GM18507 (cell line): ENCODE measurements at places on chromosomes 16 and 17.

- DNase-seq: no peak
These were observed 25.4 kb downstream of the PELP1 start for GRCh38 chr17:4678448-4679026.

- DNase-seq: no peak
These were observed 52.6 kb downstream of the MAP2K6 start for GRCh38 chr17:69466905-69467667.

DNA sequence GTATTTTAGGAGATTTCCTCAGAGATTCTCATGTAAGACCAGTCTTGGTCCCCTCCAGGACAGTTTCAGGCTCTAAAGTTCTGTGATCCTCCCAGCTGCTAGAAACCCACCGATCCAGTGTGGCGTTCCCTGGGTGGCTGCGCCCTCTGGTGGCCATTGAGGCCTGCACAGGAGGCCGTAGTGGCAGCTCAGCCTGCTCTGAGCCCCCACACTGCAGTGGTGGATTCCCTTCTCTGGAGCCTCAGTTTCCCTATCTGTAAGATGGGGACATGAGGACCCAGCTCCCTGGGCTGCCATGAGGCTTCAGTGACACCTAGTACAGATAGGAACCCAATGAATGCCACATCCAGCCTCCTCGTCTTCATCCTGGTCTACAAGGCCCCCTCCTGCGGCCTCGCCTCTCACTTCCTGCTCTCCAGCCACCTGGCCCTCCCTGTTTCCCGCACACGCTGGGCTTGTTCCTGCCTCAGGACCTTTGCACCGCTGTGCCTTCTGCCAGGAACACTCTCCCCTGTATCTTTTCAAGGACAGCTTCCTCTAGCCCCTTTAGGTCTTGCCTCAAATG is 16.5 kb downstream of the CCDC102A start:
- DNase-seq: peak; percentile 79

DNA sequence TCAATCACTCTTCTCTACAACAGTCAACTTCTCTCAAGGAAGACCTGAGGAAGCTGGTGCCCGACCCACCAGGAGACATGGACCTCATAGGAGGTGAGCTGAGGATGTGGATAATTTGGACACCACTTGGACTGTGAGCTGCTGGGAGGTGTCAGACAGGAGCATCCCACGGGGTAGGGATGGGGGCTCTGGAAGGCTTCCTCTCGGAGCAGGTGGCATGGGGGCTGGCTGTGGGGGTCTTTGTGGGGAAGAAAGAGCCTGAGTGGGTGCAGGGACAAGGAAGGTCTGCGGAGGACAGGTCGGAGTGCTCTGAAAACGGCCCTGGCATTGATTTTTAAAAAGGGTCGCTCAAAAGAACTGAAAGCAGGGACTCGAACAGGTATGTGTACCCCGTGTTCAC is 64.0 kb downstream of the TBC1D16 start:
- no peak for DNase-seq

DNA sequence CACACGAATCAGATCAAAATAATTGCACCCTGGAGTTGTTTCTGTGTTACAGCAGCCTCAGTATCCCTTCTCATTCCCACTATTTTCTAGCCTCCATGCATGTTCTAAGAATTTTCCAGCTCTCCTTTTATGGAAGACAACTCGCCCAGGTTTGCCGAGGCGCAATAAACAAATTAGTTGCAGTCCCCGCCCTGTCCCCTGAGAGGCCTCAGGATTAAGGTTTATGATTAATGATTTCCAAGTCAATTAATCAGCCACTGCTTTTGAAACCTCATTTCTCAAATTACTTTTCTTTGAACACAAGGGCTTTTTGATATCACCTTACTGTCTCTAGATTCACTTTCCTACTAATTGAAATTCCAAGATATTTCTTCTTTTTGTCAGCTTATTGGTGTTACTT is 138.3 kb upstream of the HSBP1 start:
- DNase-seq: no peak

GRCh38 chr17:31431852-31432658 is 40.6 kb downstream of the RAB11FIP4 start:
- no peak for DNase-seq

DNA sequence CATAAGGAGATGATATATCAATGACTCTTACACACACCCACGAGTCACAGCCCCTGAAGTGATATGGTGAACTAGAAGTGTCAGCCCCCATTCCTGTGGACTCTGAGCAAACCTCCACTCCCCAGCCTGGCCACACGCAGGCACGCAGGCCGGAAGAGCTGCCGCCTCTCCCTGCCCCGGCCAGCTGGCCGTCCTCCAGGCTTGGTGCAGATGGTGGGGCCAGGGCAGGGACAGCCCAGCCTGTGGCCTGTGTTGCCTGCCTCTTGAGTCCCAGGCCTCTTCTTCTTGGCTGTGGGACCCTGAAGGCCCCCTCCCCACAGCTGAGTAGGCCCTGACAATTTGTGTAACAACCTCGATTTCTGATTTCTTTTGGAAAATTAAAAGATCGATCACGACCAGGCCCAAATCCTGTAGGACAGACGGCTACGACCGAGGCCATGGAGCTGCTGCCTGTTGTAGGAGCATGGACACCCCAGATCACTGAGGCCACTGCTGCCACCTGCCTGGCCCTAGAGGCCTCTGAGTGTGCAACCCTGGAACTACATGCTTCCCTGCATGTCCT is 10.0 kb upstream of the MPRIP start:
- no peak for DNase-seq

GRCh38 chr17:34723875-34724274 is 144.5 kb downstream of the TMEM132E start:
- DNase-seq: no peak

DNA sequence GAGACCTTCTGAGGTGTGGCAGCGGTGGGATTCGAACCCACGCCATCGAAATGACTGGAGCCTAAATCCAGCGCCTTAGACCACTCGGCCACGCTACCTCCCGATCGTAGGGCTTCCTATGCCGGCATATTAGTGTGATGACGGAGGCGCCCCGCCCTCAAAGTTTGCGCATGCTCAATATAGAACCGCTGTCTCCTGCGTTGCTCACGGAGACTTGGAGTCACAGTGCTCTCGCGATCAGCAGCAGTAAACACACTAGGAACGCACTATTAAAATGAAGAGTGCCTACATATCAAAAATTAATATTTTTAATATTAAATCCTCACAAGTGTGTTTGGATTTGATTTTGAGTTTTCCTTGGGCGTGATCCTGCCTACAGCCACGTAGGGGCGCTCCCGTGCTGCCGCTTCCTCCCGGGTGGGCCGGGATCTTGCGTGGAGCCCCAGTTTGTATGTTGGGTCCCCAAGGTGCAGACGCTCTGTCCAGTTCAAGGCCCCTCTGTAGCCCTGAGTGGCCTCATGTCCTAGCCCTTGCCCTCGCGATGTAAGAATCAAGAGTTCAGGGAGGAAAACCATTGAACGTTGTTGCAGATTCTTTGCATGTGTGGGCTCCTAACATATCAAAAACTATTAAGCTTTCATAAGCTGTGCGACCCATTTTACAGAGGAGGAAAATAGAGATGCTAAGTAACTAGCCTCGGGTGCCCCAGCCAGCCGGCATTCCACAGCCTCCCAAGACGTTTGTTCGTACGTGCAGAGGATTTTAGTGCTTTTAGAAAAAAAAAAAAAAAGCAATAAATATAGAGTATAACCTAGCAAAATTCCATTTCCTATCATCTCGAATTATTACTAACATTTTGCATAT is 10.2 kb upstream of the EEF2K start:
- DNase-seq: no peak

DNA sequence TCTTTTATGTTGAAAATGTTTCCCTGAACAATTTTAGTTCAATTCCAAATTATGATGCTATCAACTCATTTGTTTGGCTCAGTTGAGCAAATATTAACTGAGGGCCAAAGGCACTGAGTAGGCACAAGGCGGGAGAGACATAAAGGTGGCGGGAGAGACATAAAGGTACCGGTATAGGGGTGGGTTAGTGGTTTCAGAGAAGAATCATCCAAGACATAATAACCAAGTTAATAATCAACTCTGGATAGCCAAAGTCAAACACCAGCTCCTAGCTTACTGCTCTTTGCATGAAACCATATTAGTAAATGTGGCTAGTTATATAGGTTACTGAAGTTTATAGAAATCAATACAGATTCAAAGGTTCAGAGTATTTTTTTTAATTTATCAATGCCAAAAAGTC is 91.7 kb downstream of the RPGRIP1L start:
- DNase-seq: no peak

DNA sequence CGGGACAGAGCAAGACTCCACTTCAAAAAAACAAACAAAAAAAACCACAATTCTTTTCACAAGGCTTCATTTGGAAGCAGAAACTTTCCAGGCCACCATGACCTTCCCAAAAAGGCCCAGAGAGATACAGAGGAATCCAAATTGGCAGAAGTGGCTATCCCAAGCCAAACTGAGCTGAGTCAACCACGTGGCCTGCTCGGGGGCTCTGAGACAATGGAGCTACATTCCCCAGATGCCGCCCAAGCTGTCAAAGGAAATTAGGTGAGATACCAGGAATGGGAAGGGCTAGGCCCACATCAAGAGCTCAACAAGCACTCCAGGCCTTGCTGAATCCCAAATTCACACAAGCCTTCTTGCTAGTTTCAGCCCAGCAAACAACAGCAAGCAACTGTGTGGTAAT is 5.7 kb upstream of the EXOSC6 start:
- no peak for DNase-seq

DNA sequence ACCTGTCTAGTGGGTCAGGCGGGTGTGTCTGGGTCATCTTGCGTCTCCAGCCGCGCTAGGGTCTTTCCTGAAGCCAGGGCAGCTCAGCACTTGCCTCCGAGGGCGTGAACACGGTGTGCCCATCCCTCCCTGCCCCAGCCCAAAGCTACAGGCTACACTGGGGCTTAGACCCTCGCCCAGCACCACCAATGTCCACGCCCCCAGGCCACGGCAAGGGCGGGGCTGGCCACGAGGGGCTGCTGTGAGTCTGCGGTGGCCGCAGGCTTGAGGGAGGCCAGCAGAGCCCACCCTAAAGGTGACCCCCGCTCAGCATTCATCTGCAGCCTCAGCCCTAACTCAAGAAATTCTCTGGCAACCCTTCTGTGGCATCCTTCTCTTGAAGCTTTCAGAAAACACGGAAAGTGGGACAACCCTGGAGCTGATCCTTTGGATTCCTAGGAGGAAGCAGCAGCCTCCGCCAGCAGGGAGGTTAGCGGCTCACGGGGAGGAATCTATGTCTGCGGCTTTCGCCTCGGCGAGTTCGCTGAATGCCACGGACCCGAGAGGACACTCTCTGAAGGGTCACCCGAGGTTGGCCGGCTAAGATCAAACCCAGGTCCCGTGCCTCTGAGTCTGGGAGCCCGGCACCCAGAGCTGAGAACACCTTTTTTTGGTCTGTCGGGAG is 41.7 kb downstream of the TIMM22 start:
- no peak for DNase-seq

DNA sequence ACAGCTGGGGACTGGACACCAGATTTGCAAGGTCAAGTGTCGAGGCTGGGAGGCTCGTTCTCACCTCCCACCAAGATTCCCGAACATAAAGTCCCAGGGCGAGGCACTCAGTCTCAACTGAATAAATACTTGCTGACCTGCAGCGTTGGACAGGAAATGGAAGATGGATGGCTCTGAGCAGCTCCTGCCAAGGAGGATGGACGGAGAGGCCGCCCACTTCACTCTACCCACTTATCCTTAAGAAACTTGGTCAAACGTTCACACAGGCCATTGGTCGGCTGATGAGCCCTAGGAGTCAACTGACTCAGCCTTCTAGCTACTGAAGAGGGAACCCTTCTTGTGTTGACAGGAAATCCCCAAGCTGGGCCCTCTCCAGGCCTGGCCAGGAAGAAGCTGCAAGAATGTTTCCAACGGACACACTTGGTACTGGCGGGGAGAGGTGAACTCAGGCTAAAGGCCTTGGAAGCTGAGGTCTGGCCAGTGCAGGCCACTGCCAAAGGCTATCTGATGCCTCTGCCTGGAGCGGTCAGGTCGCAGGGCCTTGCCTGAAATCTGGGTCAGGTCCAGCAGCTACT is 50.0 kb downstream of the VAC14 start:
- DNase-seq: no peak

DNA sequence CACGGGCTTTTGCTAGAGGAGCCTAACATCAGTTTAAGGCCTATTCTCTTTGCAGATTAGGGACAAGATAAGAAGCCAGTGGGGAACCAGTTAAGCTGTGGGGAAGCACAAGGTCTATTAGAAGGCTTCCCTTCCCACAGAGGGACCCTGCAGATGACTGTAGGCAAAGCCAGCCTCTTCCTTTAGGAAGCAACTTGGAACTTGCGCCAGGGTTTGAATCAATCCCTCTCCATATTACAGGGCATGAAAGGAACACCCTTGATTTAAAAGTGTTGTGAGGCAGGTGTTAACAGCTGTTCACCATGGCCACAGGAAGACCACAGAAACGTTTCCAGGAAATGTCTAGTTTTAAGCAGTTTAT is 77.3 kb downstream of the RPTOR start:
- no peak for DNase-seq

GRCh38 chr17:54544249-54544648 is 356.4 kb upstream of the TOM1L1 start:
- no peak for DNase-seq

GRCh38 chr17:3667366-3668278 is 756 bp downstream of the TAX1BP3 start:
- no peak for DNase-seq

DNA sequence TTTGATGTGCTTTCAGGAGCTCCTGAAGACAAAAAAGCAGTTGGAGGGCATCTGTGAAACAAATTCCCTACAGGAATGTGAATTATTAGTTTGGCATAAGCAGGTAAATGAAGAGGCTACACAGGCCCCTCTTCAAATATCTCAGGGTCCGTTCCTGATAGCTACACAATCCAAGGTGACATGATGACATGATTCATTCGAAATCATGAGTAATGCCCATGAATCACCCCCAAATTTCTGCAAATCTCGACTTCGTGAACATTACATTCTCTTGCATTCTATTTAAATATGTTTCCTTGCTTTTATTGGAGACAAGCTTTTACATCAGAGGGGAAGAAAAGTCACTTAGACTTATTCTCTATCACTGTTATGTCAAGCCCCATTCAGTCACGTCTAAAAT is 22.3 kb downstream of the GAN start:
- DNase-seq: no peak

DNA sequence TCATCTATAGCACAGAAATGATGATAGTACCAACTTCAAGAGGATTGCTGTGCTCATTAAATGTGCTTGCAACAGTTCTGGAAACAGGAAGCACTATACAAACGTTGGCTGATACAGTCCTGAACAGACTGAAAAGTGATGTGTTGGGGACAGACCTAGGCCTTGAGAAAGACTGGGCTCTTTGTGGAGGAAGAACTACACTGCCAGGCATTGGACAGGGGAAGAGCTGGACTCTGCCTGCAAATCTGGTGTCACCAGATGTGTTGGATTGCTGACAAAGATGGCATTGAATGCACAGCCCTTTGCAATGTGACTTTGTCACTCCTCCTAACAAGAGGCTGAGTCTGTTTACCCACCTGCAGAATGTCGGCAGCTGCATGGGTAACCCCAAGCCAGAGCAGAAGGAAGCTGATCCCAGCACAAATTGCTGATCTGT is 12.4 kb upstream of the ST6GALNAC2 start:
- no peak for DNase-seq
